ENCODE measurements at places on chromosomes 2 and 18. TPM values are rescaled to one million over a fixed set of nuclear protein-coding genes. Genes with fewer than 3 reads are reported as not detected.

The LAMA3 gene
- 2.2 TPM for total RNA-seq

The ASNSD1 gene
- 50.8 TPM for total RNA-seq

GRCh38 chr2:225466891-225467604 lies 67.5 kb downstream of the NYAP2 start:
- H3K27ac ChIP-seq = no peak overlapping the region
- no peaks in the 10 kb centered on the region for H3K27me3 ChIP-seq
- no peak for DNase-seq
- H3K4me1 ChIP-seq = peaks cover 6% of the 10 kb centered on the region
- H3K36me3 ChIP-seq = no peaks in the 10 kb centered on the region

GRCh38 chr2:232880764-232881351 lies 10.8 kb downstream of the SNORC start:
- no peak overlapping the region for H3K27ac ChIP-seq
- H3K36me3 ChIP-seq = no peaks in the 10 kb centered on the region
- peak; percentile 68 for DNase-seq
- peaks cover 15% of the 10 kb centered on the region for H3K27me3 ChIP-seq
- peaks cover 11% of the 10 kb centered on the region for H3K4me1 ChIP-seq
- H3K4me3 ChIP-seq = no peak overlapping the region

The LHCGR gene
- not detected for total RNA-seq

The ASXL3 gene
- 0.92 TPM for total RNA-seq

- no peaks in the 10 kb centered on the region for H3K27me3 ChIP-seq
- peaks cover 68% of the 10 kb centered on the region for H3K4me1 ChIP-seq
- H3K27ac ChIP-seq = peak overlapping the region; percentile 62
- H3K36me3 ChIP-seq = no peaks in the 10 kb centered on the region
These were observed 279.1 kb downstream of the ZEB2 start for GRCh38 chr2:144240656-144241339.

The FAM228A gene
- 0.46 TPM for total RNA-seq

The SNORC gene
- total RNA-seq = 1.6 TPM

DNA sequence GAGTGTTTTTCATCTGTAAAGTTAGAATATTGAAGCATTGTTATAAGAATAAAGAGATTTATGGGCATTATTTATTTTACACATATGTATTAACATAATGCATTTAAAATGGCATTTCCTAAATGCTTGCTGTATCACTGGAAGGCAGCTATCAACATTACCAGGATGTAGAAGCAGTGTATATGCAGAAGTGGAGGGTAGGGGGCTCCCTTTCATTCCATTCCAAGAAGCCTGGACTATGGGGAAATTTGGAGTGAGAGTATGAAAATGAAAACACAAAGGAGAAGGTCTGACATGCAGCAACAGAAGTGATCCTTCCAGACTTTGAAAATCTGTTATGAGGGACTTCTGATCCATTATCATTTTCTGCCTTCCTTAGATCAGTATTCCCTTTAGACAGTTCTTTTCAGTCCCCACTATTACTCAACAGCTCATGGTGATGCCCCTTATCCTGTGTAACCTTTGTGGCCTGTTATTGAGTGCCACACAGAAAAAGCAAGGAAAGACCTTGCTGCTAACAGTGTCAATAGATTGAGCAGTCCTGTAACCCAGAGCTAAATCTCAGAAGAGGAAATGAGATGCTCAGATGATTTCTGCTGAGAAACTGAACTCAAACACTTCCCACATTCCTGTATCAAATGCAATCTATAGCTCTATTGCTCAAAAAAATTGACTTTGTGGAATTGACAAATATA lies 216.6 kb downstream of the HNMT start:
- no peaks in the 10 kb centered on the region for H3K27me3 ChIP-seq
- H3K36me3 ChIP-seq = no peaks in the 10 kb centered on the region
- H3K4me3 ChIP-seq = no peak overlapping the region
- H3K4me1 ChIP-seq = no peaks in the 10 kb centered on the region
- H3K27ac ChIP-seq = no peak overlapping the region

DNA sequence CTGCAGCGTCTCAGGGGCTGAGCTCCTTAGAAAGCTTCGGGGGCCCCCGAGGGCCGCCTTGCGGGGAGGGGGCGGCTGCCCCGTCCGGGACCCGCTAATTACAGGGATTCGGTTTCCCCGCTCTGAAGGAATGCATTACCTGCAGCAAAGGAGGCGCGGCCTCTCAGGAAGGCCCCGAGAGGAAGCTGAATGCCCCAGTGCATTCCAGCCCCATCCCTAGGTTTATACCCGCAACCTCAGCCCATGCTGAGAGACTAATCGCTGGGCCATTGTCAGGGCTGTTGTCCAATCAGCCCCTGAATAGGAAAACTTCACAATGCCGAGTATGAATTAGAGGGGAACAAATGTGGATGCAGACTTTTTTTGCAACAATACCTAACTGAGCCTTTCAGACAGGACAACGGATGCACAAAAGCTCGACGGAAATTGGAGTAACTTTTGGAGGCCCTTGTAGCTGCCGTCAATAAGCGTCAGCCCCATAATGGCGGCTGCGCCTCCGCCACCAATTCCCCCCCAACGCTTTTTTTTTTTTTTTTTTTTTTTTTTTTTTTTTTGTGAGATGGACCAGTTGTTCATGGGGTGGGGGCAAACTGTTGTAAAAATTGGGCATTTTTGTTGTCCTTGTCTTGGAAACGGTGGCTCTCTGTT lies 138.6 kb upstream of the SIX3 start:
- H3K4me3 ChIP-seq = peak overlapping the region; percentile 29
- H3K36me3 ChIP-seq = no peaks in the 10 kb centered on the region
- DNase-seq = no peak
- no peak overlapping the region for H3K27ac ChIP-seq

- H3K36me3 ChIP-seq = no peaks in the 10 kb centered on the region
- no peak overlapping the region for H3K27ac ChIP-seq
- H3K4me3 ChIP-seq = no peak overlapping the region
- no peaks in the 10 kb centered on the region for H3K27me3 ChIP-seq
- peaks cover 6% of the 10 kb centered on the region for H3K4me1 ChIP-seq
These were observed 5.9 kb downstream of the SCYGR3 start for GRCh38 chr2:227608561-227609338.

DNA sequence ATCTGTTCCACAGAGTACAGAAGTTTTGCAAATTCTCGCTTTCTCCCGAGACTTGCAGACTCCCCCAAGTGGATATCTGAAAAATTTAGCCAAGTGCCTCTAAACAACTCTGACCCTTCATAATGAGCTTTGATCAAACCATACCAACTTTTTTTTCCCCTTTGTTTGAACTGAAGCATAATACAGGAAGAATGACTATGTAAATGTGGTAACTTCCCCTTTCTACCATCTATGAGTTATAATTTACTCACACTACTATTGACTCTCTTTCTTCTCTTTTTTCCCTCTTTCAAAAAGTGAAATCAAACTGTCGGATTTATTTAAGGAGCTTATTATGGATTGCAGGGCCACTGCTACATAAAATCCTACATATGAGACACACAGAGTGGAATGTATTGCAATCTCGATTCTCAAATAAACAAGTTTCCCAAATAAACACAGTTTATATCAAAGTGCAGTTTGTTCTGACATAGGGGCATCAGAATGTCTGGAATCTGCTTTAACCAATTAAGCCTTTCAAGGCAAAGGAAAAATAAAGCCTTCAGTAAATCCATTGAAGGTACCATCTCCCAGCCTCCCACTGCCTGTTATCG lies 1.4 kb upstream of the ZNF804A start:
- H3K4me1 ChIP-seq = no peaks in the 10 kb centered on the region
- DNase-seq = no peak
- peaks cover 43% of the 10 kb centered on the region for H3K27me3 ChIP-seq
- H3K27ac ChIP-seq = peak overlapping the region; percentile 86

DNA sequence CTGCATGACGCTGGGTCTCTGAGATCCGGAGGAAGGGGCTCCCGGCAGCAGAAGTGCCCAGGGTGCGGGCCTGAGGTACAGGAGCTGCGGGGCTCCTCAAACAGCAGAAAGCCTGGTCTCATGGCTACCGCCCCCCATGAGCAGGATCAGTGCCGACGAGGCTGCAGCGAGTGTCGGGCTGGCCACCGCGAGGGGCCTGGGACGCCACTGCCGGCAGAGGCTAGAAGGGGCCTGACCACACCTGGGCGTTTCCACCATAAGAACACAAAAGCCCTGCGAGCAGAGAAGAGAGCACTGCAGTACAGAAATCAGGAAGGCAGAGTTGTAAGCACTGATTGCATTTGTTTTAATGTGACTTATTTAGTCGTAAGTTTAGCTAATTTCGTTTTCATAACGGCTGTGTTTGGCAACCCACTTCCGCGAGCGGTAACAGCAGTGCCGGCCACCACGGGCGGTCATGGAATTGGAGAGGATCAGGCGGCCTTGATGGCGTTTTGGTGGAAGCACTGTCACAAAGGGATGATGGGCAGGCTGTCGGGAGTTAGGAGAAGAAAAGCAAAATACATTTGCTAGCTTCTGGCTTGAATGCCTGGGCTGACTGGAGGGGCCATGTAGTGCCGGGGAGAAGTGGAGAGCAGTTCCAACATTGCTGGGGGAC lies 117.4 kb downstream of the HDAC4 start:
- H3K27ac ChIP-seq = no peak overlapping the region
- peaks cover 70% of the 10 kb centered on the region for H3K4me1 ChIP-seq
- H3K36me3 ChIP-seq = no peaks in the 10 kb centered on the region

The LRATD1 gene
- total RNA-seq = 0.37 TPM

GRCh38 chr2:9029721-9030120 lies 26.2 kb upstream of the MBOAT2 start:
- no peak for DNase-seq
- no peak overlapping the region for H3K27ac ChIP-seq
- no peak overlapping the region for H3K4me3 ChIP-seq
- no peaks in the 10 kb centered on the region for H3K27me3 ChIP-seq
- H3K4me1 ChIP-seq = no peaks in the 10 kb centered on the region

GRCh38 chr2:239496700-239497099 lies 95.9 kb upstream of the HDAC4 start:
- no peak overlapping the region for H3K4me3 ChIP-seq
- H3K4me1 ChIP-seq = peaks cover 37% of the 10 kb centered on the region
- H3K27ac ChIP-seq = no peak overlapping the region
- H3K27me3 ChIP-seq = no peaks in the 10 kb centered on the region
- no peaks in the 10 kb centered on the region for H3K36me3 ChIP-seq

- H3K27ac ChIP-seq = peak overlapping the region; percentile 46
- H3K4me1 ChIP-seq = peaks cover 100% of the 10 kb centered on the region
These were observed 114.6 kb downstream of the DOCK10 start for GRCh38 chr2:224927646-224928173.
